WTC11 (cell line): ENCODE measurements at places on chromosomes 12 and 14. TPM values are rescaled to one million over a fixed set of nuclear protein-coding genes. Genes with fewer than 3 reads are reported as not detected.

GRCh38 chr14:63438065-63438757, 105.0 kb downstream of the PPP2R5E start:
- H3K4me1 ChIP-seq: peaks cover 56% of the 10 kb centered on the region
- peaks cover 7% of the 10 kb centered on the region; the same call in 1 of the 2 replicates for H3K36me3 ChIP-seq
- DNase-seq: no peak
- no peaks in the 10 kb centered on the region for H3K27me3 ChIP-seq
- peak overlapping the region; percentile 57 for H3K27ac ChIP-seq

- H3K4me3 ChIP-seq: no peak overlapping the region
- H3K36me3 ChIP-seq: no peaks in the 10 kb centered on the region
- H3K4me1 ChIP-seq: peaks cover 9% of the 10 kb centered on the region
Measured at GRCh38 chr12:59911516-59911915, 315.7 kb downstream of the SLC16A7 start.

DNA sequence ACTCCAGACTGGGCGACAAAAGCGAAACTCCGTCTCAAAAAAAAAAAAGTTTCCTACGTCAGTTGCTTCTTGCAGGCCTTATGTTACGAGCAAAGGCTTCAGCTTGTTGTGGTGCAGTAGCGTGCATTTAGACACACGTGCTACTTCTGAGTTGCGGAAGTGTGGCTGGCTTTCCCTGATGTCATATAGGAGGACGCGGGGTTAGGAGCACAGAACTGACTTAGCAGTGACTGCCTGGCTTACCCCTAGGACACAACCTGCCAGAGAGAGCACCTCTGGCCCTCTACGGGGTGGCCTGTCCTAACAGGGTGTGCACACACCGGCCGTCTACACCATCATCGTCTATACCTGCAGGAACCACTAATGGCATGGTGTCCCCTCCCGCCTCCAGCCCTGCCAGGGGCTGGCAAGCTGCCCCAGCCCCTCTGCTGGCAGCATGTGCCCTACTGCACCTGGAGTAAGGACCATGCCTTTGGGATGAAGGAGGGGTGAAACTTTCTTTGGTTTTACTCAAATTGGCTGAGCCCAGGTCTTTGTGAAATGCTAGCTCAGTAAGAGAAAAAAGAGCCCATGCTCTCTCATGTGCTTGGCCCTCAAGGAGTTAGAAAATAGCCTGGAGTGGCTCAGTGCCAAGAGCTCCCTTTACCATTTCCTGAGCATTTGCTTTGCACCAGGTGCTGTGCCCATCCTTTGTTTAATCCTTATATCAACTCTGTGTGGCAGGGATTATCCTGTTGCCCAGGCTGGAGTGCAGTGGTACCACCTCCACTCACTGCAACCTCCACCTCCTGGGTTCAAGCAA, 1.7 kb upstream of the GPR68 start:
- no peaks in the 10 kb centered on the region for H3K36me3 ChIP-seq
- peaks cover 11% of the 10 kb centered on the region for H3K4me1 ChIP-seq
- DNase-seq: no peak
- H3K4me3 ChIP-seq: no peak overlapping the region
- H3K27me3 ChIP-seq: peaks cover 11% of the 10 kb centered on the region

DNA sequence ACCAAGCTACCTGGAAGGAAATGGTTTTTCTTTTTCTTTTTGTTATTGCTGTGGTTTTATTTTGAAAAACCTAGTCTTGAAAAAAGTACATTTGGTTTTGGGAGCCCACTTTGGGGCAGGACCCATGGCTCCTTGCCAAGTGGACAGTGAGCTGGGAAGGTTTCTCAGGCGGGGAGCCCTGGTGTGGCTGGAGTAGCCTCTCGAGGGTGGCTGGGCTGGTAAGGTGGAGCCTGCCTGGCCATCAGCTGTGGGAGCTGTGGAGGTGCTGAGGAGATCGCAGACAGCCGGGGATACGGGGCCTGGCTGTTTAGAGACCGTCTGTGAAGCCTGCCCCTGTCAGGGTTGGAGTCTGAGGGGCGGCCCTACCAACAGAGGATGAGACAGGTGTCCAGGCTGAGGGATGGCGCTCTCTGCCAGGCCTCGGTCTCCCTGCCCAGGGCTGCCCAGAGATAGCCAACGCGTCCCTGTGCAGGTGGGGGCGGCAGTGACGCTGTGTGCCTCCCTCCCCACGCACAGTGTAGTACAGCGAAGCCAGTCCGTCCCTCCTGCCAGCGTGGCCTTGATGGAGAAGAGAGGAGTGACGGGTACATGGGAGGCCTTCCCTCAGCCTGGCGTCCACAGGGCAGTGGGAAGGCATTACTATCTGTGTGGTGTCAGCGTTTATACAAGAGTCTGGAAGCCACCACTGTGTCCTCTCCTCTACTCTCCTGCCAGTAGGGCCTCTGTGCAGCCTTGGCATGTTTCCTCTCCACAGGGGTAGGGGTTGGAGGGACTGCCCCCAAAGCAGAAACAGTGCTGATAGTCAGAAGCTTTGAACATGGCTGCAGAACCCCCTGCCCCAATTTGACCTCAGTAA, 5.9 kb downstream of the RIN3 start:
- H3K27me3 ChIP-seq: peaks cover 23% of the 10 kb centered on the region
- no peak overlapping the region for H3K27ac ChIP-seq
- no peak overlapping the region for H3K4me3 ChIP-seq
- peaks cover 4% of the 10 kb centered on the region; the same call in 1 of the 2 replicates for H3K4me1 ChIP-seq
- no peaks in the 10 kb centered on the region for H3K36me3 ChIP-seq

DNA sequence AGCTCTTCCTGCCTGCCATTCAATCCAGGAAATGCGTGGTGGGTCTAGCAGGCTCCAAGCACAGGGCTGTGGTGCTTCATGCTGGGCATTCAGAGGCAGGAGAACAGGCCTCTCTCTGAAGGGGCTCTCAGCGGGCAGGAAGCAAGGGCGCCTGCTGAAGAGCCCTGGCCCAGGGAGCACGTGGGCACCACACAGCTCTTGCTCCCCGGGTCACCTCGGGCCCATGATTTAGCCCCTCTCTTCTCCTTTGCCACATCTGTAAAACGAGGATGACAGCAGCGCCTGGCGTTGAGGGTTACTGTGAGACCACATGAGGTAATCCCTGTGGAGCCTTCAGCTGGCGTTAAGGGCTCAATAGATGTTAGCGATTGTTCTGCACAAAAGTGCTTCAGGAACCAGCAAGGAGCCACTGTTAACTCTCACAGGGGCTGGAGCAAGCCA, 37.6 kb upstream of the SPTLC2 start:
- no peaks in the 10 kb centered on the region for H3K36me3 ChIP-seq
- H3K27me3 ChIP-seq: peaks cover 7% of the 10 kb centered on the region
- peaks cover 25% of the 10 kb centered on the region for H3K4me1 ChIP-seq
- no peak for DNase-seq

DNA sequence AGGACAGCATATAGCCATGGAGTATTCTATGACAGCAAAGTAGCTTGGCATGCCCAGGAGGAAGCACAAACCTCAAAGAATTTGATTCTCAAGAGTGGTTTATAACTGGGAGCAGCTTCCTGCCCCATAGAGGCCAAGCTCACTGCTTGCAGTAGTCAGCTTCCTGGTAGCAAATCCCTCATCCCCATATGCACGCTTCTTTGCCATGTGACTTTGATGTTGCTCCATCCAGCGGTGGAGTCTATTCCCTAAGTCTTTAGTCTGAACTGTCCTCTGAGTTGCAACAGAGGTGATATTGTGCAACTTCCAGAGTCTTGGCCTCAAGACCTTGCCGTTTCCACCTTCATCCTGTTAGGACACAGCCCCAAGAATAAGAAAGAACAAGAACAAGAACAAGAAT, 996.8 kb upstream of the TMEM132C start:
- H3K27ac ChIP-seq: no peak overlapping the region
- no peak for DNase-seq
- peaks cover 10% of the 10 kb centered on the region; the same call in 1 of the 2 replicates for H3K27me3 ChIP-seq
- no peak overlapping the region for H3K4me3 ChIP-seq
- H3K36me3 ChIP-seq: peaks cover 61% of the 10 kb centered on the region

DNA sequence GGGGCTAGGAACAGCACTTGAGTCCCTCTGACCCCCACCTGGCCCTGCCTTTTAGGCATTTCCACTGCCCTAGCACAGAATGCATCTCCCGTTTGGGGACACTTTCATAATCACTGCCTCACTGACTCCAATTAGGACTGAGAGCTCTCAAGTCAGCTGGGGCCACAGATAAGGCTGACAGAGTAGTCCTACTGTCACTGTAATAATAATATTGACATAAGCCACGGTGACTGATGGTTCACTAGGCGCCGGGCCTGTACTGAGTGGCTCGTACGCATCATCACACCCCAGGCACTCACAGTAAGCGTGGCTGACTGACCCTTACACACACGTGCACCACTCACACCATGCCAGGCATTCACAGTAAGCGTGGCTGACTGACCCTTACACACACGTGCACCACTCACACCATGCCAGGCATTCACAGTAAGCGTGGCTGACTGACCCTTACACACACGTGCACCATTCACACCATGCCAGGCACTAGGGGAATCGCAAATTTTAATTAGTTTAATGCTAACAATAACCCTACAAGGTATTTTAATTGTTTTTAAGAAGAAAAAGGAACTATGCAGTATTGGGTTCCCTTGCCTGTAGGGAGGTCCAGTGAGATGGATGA, 87.7 kb downstream of the CHGA start:
- peaks cover 23% of the 10 kb centered on the region for H3K4me1 ChIP-seq
- no peak overlapping the region for H3K4me3 ChIP-seq
- H3K27ac ChIP-seq: no peak overlapping the region
- H3K36me3 ChIP-seq: peaks cover 3% of the 10 kb centered on the region; the same call in 1 of the 2 replicates

GRCh38 chr14:25090256-25090655, 40.3 kb upstream of the STXBP6 start:
- DNase-seq: no peak
- H3K27me3 ChIP-seq: no peaks in the 10 kb centered on the region
- H3K27ac ChIP-seq: no peak overlapping the region

GRCh38 chr12:132251741-132252490, 77.5 kb downstream of the GALNT9 start:
- no peak overlapping the region for H3K4me3 ChIP-seq
- DNase-seq: no peak
- H3K27me3 ChIP-seq: peaks cover 14% of the 10 kb centered on the region
- H3K4me1 ChIP-seq: peaks cover 26% of the 10 kb centered on the region
- no peaks in the 10 kb centered on the region for H3K36me3 ChIP-seq
- no peak overlapping the region for H3K27ac ChIP-seq

DNA sequence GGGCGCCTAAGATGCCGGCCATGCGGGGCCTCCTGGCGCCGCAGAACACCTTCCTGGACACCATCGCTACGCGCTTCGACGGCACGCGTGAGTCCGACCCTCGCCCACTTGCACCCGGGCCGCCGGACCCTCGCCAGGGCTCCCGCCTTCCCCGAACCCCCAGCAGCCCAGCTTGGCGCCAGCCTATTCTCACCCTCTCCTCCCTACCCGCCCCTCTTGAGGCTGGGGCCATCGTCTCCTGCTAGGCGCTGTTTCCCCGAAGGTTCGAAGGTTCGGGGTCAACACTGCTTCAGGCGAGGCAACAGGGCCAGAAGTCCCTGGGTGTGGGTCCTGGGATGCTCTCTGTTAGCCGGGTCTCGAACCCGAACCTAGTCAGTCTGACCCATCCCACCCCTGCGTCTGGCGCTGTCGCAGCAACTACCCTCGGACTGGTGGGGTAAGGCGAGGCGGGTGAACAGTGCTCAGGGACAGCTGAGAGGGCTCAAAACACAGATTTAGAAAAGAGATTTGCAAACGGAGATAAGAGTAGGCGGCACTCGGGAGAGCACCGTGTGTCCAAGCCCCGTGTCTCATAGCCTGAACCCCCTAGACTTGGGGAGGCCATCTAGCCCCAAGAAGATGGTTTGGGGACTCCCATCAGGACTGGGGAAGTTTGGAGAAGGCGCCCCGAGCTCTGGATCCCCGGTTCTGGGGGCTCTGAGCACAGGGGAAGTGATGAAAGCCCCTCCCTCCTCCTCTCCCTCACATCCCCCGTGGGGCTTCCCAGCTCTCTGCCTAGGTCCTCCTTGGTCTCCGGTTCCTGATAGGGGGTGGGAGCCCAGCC, 787 bp downstream of the KCNH3 start:
- DNase-seq: no peak
- peak overlapping the region; percentile 62 for H3K4me3 ChIP-seq
- no peak overlapping the region for H3K27ac ChIP-seq
- no peaks in the 10 kb centered on the region for H3K36me3 ChIP-seq
- H3K27me3 ChIP-seq: peaks cover 95% of the 10 kb centered on the region

DNA sequence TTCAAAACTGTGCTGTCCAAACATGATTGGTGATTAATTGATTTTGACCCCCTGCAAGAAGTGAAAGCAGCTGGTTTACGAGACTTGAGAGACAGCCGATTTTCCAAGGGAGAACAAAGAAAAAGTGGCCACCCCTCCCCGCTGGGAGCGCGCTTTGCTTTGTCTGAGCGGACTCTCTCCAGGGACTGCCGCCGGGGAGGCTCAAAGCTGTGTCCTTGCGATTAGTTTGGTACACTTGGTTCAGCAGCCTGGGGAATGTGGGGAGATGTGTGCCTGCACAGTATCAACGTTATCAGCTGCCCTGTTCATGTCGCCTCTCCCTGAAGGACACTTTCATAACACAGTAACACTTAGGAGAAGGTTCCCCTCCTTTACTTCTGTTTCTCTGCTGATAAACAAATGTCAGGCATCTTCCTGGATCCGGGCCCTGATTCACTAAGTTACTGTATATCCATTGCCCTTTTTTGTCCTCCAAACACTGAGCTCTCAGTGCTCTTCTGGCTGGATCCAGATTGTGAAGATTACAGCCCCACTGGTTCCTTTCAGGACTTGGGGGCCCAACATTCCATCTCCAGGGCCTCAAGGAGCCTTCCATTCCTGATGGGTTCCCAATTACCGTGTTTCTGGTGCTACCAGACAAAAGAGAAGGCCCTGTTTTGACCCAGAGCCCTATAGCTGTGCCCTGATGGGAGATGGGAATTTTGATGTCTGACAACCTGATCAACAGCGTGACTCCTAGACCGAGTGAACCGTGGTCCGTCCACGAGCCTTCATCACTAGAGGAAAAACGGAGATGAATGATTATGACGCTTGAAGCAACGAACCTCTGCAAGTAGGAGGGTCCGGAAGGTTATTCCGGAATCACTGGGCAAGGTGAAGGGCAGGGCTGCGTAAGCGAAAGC, 31.7 kb upstream of the TUBA1C start:
- H3K4me1 ChIP-seq: peaks cover 27% of the 10 kb centered on the region
- no peaks in the 10 kb centered on the region for H3K36me3 ChIP-seq
- peak overlapping the region; percentile 38 for H3K4me3 ChIP-seq
- H3K27ac ChIP-seq: no peak overlapping the region
- peaks cover 6% of the 10 kb centered on the region; the same call in 1 of the 2 replicates for H3K27me3 ChIP-seq
- DNase-seq: peak; percentile 62

DNA sequence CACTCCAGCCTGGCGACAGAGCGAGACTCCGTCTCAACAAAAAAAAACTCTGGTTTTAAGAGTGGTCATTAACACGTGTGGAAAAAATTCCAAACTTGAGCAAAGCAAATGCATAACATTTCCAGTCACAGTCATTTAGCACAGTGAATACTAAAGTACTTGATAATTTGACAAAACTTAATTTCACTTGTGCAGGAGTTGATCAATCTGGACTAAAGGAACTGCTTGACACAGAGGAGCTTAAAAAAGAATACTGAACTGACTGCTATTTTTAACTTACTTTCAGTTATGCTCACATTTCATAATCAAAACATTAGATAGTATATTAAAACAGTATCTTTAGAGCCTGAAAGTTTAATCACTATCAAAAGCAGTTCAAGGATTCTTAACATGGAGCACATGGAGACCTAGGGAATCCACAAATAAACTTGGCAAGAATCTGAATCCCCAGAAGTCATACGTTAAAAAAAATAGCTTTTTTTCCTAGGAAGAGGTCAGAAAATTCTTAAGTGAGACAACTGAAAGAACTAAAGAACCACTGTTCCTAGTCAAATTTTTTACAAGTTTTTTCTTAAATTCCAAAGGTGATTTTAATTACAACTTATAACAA, 7.4 kb downstream of the UBE2N start:
- H3K27ac ChIP-seq: no peak overlapping the region
- peaks cover 41% of the 10 kb centered on the region for H3K4me1 ChIP-seq
- no peak overlapping the region for H3K4me3 ChIP-seq
- no peaks in the 10 kb centered on the region for H3K27me3 ChIP-seq

The LHX5 gene
- 1.5 to 3.0 TPM (median 1.6 TPM) in 3 replicates for total RNA-seq

The OVCH1 gene
- 0.04 to 0.25 TPM in 2 of 3 replicates, not detected in the other for total RNA-seq

The CIT gene
- 61.6 to 65.4 TPM (median 62.0 TPM) in 3 replicates for total RNA-seq

The SDSL gene
- 0.41 to 0.96 TPM (median 0.52 TPM) in 3 replicates for total RNA-seq
